ENCODE measurements at places on chromosomes 1 and 21. TPM values are rescaled to one million over a fixed set of nuclear protein-coding genes. Genes with fewer than 3 reads are reported as not detected.

- DNase-seq: no peak
- peaks cover 11% of the 10 kb centered on the region for H3K4me1 ChIP-seq
- no peak overlapping the region for H3K4me3 ChIP-seq
- H3K27me3 ChIP-seq: no peaks in the 10 kb centered on the region
- H3K27ac ChIP-seq: no peak overlapping the region
Observed at GRCh38 chr1:25902462-25902861, 3.8 kb downstream of the STMN1 start.

- no peak for DNase-seq
- no peaks in the 10 kb centered on the region for H3K36me3 ChIP-seq
- no peak overlapping the region for H3K4me3 ChIP-seq
- H3K27me3 ChIP-seq: no peaks in the 10 kb centered on the region
Observed at GRCh38 chr21:16069178-16070112, 339.7 kb downstream of the USP25 start.

SHC1 gene
- polyA plus RNA-seq: 29.6 TPM

SLC26A9 gene
- polyA plus RNA-seq: not detected

Measured in naive thymus-derived CD4-positive, alpha-beta T cell (primary cell).